ENCODE measurements at places on chromosomes 5 and 9. TPM values are rescaled to one million over a fixed set of nuclear protein-coding genes. Genes with fewer than 3 reads are reported as not detected.

Gene GFPT2
- 2.7 TPM for total RNA-seq

- DNase-seq, result no peak
Observed at GRCh38 chr5:60827201-60827600, 16.9 kb downstream of the ELOVL7 start.

GRCh38 chr5:121963392-121963791 lies 1.6 kb downstream of the SRFBP1 start:
- no peak for DNase-seq

- DNase-seq, result no peak
Observed at GRCh38 chr9:10007356-10007755, 605.4 kb downstream of the PTPRD start.

- no peak for DNase-seq
Observed at GRCh38 chr9:9499546-9499945, 1113.3 kb downstream of the PTPRD start.

DNA sequence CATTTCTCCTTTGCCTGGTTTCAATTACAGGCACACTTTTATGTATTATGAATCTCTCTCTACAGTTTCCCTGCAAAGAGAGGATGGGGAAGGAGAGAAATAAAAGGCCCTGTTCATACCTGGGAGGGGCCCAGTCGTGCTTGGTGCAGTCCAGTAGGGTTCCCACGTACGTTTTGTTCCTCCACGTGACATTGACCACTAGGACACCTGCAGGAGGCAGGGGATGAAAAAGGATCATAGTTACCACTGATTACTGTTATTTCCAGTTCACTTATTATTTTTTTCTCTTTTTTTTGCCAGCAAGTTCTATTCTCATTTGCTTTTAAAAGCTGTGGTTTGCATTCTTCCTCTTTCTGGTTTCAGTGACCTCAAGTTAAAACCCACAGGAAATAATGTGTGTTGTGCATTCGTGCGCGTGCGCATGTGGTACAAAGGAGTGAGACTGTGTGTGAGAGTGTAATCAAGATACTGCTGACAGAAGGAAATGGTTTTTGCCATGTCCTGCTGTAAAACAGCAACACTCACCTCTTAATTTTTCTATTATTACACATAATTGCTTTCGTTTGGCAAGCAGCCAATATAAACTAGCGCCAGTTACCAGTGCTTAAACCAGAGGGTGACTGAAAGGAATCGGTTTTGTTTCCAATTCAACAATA lies 96.8 kb downstream of the ZNF608 start:
- peak; percentile 70 for DNase-seq

All from MG63 (cell line).